ENCODE measurements at places on chromosomes 4 and X. TPM values are rescaled to one million over a fixed set of nuclear protein-coding genes. Genes with fewer than 3 reads are reported as not detected.

DNA sequence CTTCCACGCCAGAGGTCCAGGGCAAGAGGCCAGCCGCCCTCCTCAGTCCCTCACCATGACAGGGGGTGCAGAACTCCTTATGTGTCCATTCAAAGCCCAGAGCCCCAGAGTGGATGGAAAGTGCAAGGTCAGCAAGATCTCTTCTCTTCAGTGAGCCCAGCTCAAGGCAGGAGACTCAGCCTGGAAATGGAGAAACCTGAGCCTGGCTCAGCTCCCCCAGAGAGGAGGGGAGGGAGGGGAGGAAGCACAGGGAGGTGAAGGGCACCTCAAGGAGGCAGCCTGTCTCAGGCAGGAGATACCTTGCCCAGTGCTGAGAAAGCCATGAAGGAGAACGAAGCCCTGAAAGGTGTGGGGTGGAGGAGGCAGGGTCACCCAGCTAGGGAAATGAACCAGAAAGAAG lies 121.8 kb upstream of the PJA1 start:
- DNase-seq: no peak

GRCh38 chrX:77342004-77342403 lies 105.2 kb upstream of the FGF16 start:
- DNase-seq: no peak

GRCh38 chr4:183504930-183505610 lies at the start of gene ING2:
TSS of gene ING2 (plus strand) at chr4:183505058. CDS start at chr4:183505196, 138 bp downstream.
- no peak for DNase-seq

SPIN2A gene
- total RNA-seq: 0.54 TPM

DNA sequence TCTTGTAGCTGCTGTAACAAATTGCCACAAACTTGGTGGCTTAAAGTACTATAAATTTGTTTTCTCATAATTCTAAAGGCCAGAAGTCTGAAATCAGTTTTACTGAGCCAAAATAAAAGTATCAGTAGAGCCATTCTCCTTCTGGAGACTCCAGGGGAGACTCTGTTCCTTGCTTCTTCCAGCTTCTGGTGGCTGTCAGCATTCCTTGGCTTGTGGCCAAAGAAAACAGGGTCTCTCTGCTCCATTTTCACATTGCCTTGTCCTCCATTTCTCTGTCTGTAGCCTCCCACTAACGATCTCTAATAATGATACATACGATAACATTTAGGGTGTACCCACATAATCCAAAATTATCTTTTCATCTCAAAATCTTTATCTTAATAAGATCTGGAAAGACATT lies 200.4 kb downstream of the MAB21L2 start:
- DNase-seq: no peak

Data from activated T-helper 1 cell treated with anti-CD3 and anti-CD28 coated beads, Interleukin-12 subunit alpha, Interleukin-12 subunit beta, Interleukin-2, Interleukin-4 antibody, amounts not matched to agents 30 ng/mL and 10 ng/mL and 1 ng/mL, durations not matched to agents 14 hours and 24 hours and 36 hours (primary cell).